Gastrocnemius medialis (tissue), 4 donors: ENCODE measurements at places on chromosomes 7 and 10.

- DNase-seq, result no peak
Observed at GRCh38 chr7:88339195-88339922, 32.7 kb upstream of the STEAP4 start.

DNA sequence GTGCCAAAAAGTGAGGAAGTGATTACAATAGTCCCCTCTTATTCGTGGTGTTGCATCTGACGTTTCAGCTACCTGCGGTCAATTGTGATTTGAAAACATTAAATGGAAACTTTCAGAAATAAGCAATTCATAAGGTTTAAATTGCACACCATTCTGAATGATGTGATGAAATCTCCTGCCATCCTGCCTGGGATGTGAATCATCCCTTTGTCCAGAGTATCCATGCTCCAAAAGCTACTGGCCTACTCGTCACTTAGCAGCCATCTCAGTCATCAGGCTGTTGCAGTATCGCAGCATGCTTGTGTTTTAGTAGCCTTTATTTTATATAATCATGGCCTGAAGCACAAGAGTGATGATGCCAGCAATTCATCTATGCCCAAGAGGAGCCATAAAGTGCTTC is 97.7 kb upstream of the CDCA7L start:
- no peak for DNase-seq

GRCh38 chr10:110914431-110914830 is 4.5 kb downstream of the BBIP1 start:
- no peak for DNase-seq

DNA sequence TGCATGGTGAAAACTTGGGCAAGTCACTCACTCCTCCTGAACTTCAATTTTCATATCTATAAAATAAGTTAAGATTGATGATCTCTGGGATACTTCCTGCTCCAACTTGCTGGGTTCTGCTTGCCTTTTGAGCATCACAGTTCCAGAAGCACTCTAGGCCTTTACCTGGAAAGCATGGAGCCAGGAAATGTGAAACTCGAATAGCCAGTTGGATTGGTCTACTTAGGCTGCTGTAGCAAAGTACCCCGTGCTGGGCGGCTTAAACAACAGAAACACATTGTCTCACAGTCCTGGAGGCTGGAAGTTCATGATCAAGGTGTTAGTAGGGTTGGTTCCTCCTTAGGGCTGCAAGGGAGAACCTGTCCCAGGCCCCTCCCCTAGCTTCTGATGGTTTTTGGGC is 64.5 kb downstream of the NAMPT start:
- no peak for DNase-seq

DNA sequence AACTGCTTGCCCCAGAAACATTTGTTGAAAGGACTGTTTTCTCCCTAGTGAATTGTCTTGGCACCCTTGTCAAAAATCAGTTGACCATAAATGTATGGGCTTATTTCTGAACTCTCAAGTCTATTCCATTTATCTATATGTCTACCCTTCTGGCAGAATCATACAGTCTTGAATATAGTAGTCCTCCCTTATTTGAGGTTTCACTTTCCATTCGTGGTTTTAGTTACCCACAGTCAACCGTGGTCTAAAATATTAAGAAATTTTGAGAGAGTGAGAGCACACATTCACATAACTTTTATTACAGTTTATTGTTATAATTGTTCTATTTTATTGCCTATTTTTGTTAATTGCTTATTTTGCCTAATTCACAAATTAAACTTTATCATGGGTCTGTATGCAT is 17.4 kb upstream of the CEP41 start:
- no peak for DNase-seq

DNA sequence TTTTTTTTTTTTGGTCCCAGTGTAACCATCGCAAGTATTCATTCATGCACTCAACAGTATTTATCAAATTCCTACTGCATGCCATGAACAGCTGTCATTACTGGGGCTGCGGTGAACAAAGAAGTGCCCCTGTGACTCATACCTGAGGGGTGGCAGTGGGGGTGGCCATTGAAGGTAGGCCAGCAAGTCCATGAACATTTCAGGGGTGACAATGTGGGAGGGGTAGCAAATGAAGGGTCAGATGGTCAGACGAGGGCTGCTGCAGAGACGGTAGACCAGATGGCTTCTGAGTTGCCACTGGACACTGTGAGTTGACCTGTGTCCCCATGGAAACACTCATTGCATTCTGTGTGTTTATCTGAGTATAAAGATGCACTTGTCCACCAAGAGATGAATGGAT is 92.5 kb upstream of the PITRM1 start:
- DNase-seq, result no peak

DNA sequence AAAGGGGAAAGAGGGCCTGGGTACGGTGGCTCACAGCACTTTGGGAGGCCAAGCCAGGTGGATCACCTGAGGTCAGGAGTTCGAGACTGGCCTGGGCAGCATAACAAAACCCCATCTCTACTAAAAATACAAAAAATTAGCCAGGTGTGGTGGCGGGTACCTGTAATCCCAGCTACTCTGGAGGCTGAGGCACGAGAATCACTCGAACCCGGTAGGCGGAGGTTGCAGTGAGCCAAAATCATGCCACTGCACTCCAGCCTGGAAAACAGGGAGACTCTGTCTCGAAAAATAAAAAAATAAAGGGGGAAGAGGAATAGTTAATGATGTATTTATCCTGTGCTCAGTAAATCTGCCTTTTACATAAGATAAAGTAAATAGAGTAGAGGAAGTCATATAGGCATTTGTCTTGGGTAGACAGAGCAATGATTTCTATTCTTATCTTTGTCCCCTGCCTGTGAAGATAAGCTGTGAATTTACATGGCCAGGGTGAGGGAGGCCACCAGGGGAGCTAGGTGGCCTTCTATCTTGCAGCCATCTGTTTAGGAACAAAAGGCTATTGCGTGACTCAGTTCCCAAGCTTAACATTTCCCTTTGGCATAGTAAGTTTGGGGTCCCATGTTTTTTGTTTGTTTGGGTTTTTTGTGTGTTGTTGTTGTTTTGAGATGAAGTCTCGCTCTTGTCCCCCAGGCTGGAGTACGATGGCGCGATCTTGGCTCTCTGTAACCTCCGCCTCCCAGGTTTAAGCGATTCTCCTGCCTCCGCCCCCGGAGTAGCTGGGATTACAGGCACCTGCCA is 73.2 kb upstream of the GTF2I start:
- DNase-seq, result no peak

GRCh38 chr7:132471515-132471914 is 104.8 kb downstream of the PLXNA4 start:
- no peak for DNase-seq

DNA sequence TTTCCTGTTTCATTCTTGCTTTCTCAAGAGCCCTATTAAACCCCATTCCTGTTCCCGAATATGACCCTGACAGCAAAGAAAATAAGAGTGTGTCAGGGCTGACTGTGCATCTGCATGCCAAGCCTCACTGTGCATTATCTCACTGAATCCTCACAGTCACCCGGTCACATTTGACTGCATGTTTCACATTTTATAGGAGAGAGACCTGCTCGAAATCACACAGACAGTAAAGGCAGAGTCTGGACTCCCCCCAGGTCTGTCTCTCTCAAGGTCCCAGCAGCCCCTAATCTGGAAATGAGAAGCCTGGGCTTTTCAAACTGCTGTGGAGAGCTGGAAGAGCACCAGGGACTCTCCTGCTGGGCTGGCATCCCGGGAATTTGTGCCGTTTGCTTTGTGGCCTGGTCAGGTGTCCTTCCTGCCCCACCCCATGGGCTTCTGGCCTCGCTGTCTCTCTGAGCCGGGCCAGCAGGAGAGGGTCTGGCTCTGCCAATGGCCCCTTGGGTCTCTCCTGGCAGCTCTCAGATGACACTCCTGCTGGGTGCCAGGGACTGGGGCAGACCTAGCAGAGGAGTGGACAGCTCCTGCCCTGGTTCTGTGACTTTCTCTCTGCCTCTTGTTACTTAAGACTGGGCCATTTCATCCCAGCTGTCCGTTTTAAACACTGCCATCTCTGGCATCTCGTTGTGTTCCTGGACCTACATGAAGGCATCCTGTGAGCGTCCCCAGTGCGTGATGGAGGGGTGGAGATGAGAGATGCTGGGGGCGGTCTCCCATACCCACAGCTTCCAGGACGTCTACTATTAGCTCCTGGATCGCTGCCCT is 173.6 kb downstream of the ARHGAP12 start:
- no peak for DNase-seq

DNA sequence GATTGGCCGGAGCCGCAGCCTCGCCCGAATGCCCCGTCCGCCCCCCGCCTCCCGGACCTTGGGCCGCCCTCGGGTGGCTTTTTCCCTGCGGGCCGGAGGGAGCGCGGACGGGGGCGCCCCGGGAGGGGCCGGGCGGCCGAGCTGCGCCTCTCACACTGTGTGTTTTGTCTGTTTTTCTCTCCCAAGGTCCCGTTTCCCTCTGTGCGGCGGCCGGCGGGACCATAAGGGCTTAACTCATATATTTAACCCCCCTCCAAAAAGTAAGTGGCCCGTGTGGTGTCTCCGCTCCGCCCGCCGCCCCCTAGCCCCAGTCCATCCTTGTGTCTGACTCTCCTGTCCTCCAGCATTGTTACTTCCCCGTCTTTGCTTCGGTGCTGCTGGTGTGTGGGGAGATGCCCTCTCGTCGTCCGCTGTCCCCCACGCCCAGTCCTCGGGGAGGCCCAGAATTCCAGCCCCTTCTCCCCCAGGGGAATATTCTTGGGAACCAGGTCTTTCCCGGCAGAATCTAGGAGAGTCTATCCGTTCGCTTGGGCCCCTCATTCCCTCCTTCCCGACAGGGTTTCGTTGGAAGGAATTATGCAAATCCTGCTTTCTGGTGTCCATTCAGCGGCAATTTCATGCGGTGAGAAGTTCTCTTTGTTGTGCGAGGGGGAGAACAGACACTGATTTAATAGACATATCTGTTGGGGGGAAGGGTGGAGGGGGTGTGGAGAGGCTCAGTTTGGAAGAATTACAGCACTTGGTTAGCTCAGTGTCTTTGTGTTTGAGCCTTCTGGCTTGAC is 1.3 kb downstream of the LCOR start:
- DNase-seq, result peak; percentile 27
